ENCODE measurements at places on chromosomes 13 and 19.

- no peak for DNase-seq
Observed at GRCh38 chr13:39450176-39450575, 152.8 kb downstream of the LHFPL6 start.

DNA sequence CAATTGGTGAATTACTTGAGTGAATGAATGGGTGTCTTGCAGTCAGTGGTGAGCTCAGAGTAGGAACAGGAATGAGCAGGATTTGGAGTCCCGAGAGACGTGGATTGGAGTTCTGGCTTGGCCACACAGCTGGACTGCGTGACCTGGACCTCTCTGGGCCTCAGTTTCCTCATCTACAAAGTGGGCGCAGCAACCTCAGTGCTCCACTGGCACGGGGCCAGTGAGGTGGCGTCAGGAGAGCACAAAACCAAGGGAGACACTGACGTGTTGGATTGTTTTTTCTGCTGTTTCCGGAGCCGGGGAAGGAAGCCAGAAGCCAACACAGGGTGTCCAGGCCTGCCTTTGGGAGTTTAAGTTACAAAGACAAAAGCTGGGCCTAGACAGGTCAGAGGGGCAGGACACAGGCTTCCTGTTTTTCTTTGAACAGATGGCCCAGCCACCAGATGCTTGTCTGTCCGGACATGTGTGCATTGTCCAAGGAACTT lies 6.5 kb upstream of the DOCK6 start:
- no peak for DNase-seq

- DNase-seq, result no peak
Observed at GRCh38 chr19:49189259-49189658, 31.7 kb downstream of the TRPM4 start.

DNA sequence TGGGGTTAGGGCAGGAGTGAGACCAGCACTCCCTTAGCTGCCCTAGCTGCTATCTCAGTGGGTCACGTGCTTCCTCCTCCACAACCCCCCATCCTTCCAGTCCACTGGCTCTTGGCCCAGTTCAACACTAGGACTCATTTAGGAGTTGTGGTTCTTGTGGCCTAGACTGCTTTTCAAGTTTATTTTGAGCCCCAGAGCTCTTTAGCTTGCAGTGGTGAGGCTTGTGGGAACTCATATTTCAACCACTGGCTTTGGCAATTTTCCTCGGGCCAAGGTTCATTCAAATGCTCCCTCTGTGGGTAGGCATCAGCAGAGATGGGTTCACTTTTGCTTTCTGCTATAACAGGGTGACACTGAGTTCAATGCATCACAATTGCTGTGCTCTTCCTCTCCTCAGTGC lies 436.2 kb upstream of the SLITRK5 start:
- DNase-seq, result no peak

DNA sequence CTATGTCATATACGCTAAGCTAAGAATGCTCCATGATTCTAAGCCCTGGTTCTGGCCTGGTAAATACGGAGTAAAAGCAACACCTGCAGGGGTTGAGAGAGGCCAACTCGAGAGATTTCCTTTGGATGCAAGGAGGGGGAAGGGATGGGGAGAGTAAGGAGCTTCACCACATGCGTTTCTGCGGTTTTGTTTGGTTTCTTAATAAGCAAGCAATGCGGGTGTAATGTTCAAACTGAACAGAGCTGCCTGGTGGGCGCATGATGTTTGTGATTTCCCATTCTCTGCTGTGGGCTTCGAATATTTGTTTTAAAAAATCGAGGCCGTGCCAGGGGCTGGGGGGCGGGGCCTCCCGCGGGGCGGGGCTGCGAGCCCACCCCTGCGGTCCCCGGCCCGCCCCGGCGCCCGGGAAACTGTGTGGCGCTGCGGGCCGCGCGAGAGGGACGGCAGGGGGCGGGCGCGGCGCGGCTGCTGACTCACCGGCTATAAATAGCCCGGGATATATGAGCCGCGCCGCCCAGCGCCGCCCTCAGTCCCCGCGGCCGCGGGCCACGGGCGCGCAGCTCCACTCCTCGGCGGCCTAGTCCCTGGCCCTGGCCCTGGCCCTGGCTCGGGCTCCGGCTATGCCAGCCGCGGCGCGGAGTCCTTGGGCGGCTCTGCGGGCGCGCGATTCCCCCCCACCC lies 5.1 kb downstream of the BBC3 start:
- peak; percentile 89 for DNase-seq

DNA sequence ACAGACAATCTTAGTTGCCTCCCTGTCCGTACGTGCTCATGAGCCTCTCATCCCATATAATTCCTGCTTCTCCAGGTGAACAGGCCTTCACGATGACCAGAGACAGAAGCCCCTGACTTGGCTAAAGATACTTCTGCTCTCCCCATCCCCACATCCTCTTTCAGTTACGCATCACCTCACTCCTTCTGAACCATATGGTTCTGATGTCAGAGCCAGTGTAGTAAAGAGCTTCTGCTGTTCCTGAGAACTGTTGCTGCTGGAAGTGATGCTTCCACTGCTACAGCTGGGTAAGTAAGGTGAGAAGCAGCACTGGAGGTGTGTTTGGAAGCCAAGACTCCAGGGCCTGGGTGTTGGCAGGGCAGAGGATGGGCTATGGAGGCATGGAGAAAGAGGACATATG lies 12.9 kb downstream of the SIGLECL1 start:
- DNase-seq, result no peak

DNA sequence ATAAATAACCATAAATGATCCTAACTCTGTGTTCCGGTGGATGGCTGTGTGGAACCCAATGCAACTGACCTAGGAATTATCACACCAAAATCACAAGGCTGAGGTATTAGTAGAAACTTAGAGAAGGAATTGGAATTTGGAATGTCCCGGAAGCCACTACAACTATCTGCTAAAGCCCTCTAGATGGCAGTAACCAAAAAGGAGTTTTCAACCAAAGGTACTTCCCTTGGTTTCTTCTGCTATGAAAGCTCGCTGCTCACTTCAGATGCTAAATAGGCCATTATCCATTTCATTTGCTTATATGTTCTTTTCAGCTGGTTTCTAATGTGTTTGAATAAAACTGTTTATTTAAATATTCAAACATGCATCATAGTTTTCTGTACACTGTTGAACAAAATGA lies 1589.1 kb upstream of the SPRY2 start:
- DNase-seq, result no peak

DNA sequence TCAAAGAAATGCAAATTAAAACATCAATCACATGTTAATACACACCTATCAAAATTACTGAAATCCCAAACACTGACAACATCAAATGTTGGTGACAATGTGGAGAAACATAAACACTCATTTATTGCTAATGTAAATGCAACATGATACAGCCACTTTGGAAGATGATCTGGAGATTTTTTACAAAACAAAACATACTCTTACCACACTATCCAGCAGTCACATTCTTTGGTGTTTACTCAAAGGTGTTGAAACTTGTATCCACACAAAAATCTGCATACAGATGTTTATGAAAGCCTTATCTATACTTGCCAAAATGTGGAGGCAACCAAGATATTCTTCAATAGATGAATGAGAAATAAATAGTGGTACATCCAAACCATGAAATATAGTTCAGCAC lies 1219.5 kb upstream of the PCDH20 start:
- DNase-seq, result no peak

DNA sequence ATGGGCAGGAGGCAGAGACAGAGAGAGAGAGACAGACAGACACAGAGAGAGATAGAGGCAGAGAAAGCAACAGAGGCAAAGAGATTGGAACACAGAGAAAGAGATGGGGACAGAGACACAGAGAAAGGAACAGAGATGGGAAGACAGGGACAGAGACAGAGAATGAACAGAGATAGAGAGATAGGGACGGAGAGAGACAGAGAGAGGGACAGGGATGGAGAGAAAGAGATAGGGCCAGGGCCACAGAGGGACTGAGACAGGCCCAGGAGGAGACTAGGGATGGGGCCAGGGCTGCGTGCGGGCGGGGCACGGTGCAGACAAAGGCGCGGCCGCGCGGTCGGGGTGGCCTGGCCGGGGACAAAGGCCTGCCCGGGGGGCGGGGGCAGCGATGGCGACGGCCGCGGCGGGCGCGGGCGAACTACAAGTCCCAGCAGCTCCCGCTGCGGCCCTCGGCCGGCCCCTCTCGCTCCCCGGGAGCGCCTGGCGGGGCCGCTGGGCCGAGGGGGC lies at the start of gene ZNF358:
Gene ZNF358 (plus strand): TSS at position 459 of the 507 bp plus-strand sequence. CDS start 3,140 bp downstream, outside the sequence.
- peak; percentile 80 for DNase-seq

GRCh38 chr13:20192158-20192835 lies 441 bp downstream of the GJB2 start:
- DNase-seq, result no peak

DNA sequence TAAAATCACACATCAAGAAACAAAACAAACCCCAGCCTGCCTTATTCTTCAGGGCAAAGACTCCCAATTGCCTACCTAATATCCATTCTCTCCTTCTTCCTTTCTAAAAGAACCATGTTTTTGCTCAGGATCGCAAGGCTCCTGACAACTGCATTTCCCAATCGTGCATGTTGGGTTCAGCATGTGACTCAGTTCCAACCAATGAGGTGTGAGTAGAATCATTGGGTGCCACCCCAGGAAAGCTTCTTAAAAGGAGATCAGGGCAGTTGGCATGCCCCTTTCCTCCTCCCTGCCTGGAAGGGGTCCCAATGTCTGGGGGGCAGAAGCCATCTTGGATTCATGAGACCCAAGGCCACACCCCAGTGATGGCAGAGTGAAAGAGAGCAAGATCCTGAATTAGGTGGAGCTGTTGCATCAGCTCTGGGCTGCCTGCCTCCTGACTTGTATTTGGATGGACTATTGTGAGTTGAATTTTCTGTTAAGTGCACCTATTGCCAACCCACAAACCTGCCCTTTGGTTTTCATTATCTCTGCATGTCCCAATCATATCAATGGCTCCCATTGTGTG lies 26.0 kb upstream of the UBAC2 start:
- no peak for DNase-seq

GRCh38 chr13:54387625-54388024 lies 1359.0 kb downstream of the OLFM4 start:
- no peak for DNase-seq

GRCh38 chr19:2062389-2062729 lies 11.3 kb upstream of the MKNK2 start:
- DNase-seq, result no peak

DNA sequence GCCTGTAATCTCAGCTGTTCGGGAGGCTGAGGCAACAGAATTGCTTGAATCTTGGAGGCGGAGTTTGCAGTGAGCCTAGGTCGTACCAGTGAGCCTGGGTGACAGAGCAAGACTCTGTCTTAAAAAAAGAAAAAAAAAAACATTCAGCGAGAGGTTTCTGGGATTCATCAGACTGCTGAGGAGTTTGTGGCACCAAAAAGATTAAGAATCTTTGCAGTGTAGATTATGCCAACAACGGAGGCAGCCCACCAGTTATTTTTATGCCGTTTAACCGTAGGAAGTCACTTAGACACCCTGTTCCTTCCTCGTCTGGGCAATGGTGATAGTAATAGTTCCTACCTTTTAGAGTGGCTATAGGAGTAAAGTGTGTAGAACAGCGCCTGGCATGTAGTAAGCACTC lies 2.5 kb downstream of the COX6B1 start:
- no peak for DNase-seq

- no peak for DNase-seq
Observed at GRCh38 chr13:112991609-112992008, 22.6 kb downstream of the MCF2L start.

- DNase-seq, result no peak
Observed at GRCh38 chr19:19033176-19033425, 216 bp downstream of the SUGP2 start.

GRCh38 chr13:27310946-27311345 lies 40.3 kb downstream of the RASL11A start:
- DNase-seq, result no peak

- no peak for DNase-seq
Observed at GRCh38 chr19:33481863-33482262, 39.7 kb downstream of the PEPD start.

DNA sequence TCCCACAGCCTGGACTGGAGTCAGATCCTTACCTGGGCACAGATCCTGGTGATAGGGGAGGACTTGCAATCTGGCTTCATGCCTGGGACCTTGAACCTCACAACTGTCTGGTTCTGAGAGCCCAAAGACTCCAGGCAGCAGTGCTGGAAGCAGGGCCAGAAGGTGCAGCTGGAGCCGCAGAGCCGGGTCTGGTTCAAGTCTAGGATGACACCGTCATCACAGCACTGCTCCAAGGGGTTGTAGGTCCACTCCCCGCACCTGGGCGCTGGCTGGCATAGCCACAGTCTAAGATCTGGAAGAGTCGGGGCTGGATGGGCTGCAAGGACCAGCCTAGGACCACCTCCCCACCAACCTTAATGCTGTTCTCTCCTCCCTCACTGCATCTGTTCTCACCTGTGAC lies 677 bp downstream of the IGFL4 start:
- no peak for DNase-seq

DNA sequence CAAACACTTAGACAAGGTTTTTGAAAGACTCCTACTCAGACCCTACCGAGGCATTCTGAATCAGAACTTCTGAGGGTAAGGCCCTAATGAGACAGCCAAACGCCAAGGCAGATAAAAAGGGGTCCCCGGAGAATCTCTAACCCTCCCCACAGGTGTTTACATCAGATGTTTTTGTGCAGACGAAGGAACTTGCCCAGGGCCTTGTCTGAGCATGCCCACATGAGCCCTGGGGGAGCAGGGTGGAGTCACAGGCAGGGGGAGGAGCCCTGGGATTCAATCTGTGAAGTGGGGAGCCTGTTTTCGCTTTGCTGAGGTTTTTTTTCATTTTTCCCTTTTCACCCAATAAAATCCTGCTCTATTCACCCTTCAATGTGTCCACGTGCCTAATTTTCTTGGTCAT lies 61.6 kb upstream of the MED4 start:
- DNase-seq, result no peak

DNA sequence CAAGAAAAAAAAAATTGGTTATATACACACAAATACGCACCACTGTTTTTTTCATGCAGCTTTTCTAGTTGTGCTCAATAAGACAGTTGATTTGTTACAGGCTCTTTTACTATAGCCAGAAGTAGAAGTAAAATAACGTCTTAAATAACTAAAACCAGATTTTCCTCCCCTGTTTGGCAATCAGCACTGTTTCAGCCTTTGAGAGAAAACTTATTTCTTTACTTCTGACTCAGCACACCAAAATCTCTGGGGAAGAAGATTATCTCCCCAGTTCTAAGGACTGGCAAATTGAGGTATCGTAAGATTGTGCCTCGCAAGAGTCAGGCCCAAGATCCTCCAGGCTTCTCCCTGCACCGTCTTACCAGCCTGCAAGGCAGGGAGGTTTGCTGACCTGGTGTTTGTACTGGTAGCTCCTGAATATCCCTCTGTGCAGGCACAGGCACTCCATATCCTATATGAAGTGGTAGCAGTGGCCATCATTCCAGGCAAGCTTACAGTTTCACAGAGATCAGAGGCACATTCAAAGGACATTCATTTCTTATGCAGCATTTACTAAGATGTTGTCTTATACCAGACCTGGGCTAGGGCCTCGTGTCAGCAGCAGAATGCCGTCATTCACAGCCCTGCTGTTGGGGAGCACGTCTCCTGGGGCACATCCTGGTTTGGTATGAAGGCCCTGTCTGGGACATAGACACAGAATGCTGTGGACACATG lies 268.2 kb downstream of the ZNF536 start:
- no peak for DNase-seq

DNA sequence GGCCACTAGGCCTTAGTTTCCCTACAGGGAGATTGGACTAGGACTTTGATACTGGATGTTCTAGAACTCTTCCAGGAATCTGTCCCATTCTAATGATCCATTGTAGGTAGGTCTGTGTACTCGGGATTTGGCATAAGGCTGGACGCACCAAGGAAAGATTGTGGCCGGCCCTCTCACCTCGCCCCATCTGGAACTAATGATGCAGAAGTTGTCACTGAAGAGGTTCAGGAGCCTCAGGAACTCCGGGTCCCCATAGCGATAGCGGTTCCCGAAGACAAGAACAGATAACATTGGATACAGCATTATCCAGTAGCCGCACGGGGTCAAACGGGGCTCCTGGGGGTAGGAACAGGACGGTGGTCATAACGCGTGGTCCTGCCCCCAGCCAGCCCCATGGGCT lies 11.2 kb downstream of the EGLN2 start:
- DNase-seq, result no peak
